ENCODE measurements at places on chromosomes 11 and 22.

DNA sequence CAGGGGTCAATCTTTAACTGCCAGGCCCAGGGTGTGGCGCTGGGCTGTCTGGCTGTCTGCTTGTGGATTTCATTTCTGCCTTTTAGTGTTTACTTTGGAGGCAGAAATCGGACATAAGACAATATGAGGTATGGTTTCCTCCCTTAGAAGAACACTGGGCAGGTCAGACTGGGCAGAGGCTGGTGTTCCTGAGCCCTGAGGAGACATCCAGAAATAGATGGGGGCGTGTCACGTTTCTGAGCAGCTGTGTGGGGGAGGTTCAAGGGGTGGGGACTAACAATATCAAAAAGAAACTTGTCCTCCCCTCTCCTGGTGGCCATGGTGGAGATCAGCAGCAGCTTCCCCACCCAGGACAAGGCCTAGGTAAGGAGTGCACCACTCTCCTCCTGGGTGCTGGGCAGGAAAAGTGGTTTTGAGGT is at the start of gene ART1:
Gene ART1, plus strand, starts transcription at position 312 of the 419 bp plus-strand sequence. CDS start 14,086 bp downstream, outside the sequence.
- DNase-seq: no peak

DNA sequence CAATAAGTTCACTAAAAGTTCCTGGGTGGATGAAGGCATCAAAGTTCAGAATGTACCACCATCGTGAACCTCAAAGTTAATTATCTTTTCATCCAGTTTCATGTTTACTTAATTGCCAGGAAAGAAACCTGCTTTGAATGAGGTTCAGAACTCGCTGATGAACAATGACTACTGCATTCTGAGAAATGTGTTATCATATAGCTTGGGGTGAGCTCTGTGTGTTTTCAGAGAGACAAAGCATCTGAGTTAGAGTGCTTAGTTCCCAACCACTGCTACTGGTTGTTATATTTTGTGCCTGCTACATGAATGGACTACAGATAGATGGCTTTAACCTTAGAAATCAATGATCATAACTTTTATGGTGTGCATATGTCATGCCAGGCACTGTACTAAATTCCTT is 1131.0 kb downstream of the DLG2 start:
- no peak for DNase-seq

GRCh38 chr22:25070956-25071355 is 118.4 kb downstream of the KIAA1671 start:
- DNase-seq: no peak

- no peak for DNase-seq
Measured at GRCh38 chr11:35791088-35791958, 128.7 kb downstream of the TRIM44 start.

DNA sequence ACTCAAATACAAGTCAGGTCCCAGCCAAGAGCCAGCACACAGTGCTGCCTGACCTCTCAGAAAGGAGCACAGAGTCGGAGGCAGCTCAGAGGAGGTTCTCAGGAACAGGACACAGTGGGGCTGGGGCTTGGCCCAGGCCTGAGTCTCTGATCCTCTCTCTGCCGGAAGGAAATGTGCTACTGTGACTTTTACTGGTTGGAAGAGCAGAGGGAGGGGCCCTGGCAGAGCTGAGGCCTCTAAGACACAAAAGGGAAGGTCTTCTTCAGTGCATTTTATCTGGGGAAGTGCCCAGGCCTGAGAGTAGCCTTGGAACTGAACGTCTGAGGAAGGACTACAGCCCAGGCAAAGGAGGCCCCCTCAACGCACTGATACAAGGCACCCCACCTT is 16.2 kb upstream of the CASTOR1 start:
- DNase-seq: no peak

- DNase-seq: no peak
Measured at GRCh38 chr11:122094836-122095235, 21.2 kb downstream of the BLID start.

GRCh38 chr11:72642884-72643522 is 31.2 kb downstream of the PDE2A start:
- no peak for DNase-seq

- no peak for DNase-seq
Measured at GRCh38 chr22:39503630-39504029, 1.5 kb downstream of the MIEF1 start.

DNA sequence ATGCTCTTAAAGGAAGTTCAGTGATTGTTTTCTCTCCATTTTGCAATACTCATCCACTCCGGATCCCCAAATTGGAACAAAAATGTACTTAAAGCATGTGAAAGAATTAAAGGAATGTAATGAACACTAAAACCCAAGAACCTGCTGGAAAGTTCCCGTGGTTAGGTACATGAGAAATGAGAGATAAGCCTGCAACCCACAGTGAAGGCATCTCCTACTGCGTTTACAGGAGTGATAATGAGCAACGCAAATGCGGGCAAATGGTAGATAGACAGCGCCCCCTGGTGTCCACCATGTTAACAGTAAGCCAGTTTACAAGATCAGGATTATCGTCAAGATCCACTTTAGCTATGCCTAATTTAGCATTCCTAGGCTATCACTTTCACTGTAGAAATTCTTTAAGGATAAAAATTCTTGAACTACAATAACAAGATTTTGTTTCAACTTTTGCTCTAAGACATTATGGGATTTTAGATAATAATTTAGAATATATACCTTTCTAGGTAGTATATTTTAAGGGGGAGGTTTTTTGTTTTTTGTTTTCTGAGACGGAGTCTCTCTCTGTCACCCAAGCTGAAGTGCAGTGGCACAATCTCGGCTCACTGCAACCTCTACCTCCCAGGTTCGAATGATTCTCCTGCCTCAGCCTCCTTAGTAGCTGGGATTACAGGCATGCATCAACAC is 29.9 kb downstream of the ALG9 start:
- DNase-seq: peak; percentile 96

- DNase-seq: no peak
Measured at GRCh38 chr11:101582989-101583250, 887 bp downstream of the TRPC6 start.

DNA sequence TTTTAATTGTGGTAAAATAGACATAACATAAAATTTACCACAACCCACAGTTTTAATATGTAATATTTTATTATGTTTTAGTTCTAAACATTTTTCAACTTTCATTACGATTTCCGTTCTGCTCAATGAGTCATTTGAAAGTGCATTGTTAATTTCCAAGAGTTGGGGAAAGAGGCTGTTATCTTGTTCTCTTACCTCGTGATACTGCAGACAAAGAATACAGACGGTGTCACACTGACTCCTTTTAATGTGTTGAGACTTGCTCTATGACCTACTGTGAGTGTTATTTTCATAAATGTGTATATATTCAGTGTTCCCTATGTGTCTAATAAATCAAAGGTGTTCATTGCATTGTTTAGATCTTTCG is 10.8 kb upstream of the RAC2 start:
- no peak for DNase-seq

DNA sequence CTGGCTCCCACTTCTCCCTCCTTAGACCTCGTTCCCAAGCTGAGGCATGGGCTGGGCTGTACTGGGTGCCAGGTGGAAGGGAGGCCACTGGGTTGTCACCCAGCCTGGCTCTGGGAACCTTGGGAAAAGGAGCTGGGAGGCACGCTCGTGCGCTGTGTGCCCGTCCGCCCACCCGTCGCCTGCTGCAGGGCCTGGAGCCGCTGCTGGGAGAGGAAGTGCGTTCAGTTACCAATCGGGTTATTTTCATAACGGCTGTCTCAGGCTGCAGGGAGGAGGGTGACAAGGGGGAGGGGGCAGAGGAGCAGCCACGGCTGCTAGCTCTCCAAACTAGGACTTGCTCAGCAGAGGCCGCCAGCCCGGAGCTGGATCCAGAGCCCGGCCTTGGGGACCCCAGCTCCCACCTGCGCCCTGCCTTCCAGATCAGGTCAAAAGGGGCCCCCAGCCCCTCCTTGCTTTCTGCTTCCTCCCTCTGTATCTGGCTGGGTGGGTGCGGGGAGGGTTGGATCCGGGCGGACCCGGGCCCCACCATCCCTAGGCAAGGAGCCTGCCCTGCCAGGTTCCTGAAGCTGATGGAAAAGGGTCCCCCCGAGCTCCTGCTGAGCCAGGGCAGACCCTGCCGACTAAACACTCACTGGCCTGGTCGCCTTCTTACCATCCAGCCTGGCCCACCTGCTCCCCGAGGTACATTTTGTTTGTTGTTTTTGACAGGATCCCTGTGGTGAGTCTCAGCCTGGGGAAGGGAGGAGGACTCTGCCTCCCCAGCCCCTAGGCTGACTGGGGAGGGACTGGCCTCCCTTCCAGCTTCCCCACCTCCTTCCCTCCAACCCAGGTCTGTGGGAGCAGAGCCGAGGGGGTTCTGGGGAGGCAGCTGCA is 14.3 kb downstream of the DGKZ start:
- no peak for DNase-seq

GRCh38 chr11:12239804-12240371 is 129.5 kb downstream of the MICAL2 start:
- DNase-seq: no peak

DNA sequence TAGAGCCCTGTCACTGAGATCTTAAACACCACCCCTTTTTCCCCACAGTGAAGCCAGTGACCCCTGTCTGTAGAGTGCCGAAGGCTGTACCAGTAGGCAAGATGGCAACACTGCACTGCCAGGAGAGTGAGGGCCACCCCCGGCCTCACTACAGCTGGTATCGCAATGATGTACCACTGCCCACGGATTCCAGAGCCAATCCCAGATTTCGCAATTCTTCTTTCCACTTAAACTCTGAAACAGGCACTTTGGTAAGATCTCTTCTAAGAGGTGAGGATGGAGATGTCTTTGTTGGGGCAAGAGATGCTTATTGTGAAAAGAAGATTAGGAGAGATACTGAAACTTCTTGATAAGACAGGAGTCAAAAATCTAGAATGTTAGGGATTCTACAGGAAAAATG is 75.9 kb downstream of the JAM3 start:
- DNase-seq: no peak

- DNase-seq: no peak
Measured at GRCh38 chr11:57539342-57539741, 1.9 kb downstream of the SMTNL1 start.

DNA sequence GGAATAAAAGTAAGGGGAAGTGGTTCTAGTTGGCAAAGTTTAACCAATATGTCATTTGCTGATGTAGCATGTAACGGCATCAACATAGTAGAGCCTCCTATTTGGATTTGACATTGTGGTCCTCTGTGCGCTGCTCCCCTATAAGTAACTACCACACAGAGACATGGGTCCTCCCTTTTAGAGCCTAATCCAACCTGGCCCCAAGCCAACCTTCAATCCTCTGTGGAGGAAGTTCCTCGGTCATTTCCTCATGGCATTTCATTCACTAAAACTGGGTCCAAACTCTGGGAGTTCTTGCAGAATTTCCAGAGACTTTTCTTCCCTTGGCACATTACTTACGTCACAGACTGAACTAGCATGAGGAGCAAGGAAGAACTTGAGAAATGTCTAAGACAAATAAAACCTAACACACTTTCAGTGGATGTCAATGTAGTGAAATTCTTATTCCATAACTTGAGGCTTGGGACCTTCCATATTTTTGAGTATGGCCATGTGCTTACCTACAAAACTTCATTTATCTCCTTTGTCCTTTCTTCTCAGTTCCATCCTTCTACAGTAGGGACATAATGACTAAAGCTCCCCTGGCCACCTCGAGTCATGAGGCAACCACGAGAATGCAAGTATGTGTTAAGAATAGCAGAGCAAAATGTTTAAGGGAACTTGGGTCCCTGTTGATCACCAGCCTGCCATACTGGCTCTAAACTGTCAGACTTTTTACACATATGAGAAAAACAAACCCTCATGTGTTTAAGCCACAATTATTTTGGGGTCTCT is 34.7 kb downstream of the MMP20 start:
- DNase-seq: no peak

DNA sequence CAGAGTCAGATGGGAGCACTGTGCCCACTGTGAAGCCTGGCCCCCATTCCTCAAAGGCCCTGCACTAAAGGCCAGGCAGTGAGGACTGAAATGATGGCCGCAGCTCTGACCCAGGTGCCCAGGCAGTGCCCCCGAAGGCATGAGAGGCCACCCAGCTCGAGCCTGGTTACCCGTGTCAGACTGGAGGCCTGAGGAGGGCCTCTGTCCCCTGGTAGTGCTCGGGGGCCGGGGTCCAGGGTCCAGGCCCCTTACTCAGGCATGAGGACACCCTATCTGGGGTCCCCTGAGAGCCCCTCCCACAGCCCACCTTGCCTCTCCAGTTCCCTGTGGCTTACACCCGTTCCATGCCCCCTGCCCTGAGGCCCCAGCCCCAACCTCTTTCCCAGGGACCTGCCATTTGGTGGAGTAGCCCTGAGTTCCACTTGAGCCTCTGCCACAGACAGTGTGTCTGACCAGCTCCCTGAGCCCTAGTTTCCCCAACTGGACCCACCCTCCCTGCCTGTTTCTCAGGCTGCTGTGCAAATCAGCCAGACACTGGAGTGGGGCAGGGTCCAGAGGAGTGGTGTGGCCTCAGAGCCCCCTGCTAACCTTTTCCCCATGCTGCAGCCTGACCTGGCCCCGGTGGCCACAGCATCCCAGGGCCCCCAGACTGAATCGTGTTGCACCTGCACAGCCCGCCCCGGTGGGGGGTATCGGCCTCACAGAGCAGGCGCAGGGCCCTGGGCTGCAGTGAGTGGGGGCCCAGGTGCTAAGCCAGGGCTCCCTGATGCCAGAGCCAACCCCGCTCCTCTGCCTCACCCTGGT is 10.8 kb upstream of the ANKRD13D start:
- no peak for DNase-seq

- DNase-seq: no peak
Measured at GRCh38 chr11:77416357-77416756, 57.5 kb downstream of the PAK1 start.

DNA sequence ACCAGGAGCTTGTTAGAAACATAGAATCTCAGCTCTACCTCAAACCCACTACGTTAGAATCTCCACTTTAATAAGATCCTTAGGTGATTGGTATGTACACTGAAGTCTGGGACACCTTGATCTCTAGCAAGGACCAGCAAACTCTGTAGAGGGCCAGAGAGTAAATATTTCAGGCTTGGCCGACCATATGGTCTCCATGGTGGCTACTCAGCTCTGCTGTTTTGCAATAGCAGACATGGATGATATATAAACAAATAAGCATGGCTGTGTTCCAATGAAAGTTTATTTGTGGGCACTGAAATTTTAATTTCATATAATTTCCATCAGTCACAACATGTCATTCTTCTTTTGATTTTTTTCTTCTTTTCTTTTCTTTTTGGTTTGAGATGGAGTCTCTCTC is 23.9 kb downstream of the UBASH3B start:
- no peak for DNase-seq

DNA sequence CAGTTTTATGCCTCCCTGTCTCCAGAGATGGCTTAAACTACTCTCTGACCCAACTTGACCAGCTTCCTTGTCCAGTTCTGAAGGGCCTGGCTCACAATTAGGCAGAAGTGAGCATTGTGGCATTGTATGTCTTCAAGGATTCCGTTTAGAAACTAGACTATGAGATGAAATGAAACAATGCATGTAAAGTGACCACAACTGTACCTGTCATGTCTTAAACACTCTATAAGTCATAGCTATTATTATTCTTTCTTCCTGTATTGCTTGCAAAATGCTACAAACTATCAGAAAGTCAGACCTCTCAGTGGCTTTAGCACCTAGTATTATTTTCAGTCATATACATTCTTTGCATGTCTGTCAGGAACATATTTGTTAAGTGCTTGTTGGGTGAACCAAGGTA is 127.9 kb upstream of the MTMR2 start:
- DNase-seq: no peak

- no peak for DNase-seq
Measured at GRCh38 chr11:43943372-43943930, 1.0 kb downstream of the C11orf96 start.

Data from AG04449 (cell line).